ENCODE measurements at places on chromosomes 6 and 20.

DNA sequence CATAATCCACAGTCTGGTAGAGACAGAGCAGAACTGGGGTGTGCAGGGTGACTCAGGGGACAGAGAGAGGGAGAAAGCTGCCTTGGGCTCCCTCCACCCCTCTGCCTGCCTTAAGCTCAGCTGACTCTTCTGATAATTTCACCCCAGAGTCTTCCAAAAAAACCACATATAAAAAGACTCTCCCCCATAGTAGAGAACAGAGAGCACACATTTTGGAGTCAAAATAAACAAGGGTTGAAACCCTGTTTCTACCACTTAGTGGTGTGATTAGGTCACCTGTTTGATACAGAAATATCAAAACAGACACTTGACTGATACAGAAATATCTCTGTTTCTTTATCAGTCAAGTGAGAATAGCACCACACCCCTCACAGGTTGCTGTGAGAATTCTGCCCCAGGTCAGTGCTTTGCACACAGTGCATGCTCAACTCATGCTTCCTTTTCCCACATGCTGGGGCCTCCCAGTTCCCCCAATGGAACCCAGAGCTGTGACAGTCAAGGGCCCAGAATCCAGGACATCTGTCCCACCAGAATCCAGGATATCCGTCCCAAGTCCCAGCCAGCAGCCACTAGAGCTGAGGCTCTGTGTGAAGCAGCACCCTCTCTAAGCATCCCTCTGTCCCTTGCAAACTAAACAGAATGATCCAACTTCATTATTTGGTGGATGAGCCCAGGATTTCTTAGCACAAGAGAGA, 1.2 kb downstream of the TREML2 start:
- H3K27ac ChIP-seq: peak overlapping the region; percentile 37
- no peak for DNase-seq
- H3K27me3 ChIP-seq: peaks cover 3% of the 10 kb centered on the region

DNA sequence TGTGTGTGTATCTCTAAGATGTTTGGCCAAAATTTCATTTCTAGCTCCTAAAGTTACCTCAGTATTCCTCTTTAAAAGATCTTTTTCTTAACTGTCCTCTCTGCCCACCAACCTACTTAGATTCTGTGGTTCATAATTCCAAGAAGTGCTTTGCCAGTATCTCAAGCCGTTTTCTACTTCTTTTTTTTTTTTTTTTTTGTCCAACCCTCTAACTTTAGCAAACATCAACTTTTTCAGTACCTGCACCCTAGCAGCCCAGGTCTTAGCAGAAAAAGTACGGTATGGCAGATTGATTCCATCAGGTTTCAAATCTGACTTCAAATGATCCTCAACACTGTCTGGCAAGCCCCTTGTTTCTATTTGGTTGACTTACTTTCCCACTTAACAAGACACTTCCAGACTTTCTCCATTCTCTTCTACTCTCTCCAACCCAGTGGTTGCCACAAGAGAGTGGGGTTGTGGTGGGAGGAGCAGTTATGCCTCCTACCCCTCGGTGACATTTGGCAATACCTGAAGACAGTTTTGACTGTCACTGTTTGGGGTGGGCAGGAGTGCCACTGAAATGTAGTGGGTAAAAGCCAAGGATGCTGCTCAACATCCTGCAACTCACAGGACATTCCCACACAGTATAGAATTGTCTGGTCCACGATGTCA, 10.8 kb upstream of the MAN1A1 start:
- no peaks in the 10 kb centered on the region for H3K27me3 ChIP-seq
- no peak overlapping the region for H3K27ac ChIP-seq
- peaks cover 5% of the 10 kb centered on the region for H3K36me3 ChIP-seq
- no peak overlapping the region for H3K4me3 ChIP-seq
- DNase-seq: no peak

DNA sequence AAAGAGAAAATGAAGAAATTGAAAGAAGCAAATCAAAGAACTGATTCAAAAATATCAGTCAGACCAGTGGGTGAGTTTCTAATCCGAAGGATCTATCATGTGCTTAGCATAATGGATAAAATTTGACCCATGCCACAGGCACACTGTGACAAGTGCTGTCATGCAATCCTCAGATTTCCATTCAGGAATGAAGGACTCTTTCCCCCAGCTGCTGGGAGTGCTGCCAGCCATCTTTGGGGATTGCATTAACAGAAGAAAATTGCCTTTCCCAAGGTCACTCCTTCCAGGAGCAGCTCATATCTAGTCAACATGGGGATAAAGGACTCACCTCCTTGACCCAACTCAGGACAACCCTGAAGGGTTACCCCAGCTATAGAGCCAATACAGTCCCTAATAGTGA, 316.7 kb upstream of the TBX18 start:
- peaks cover 5% of the 10 kb centered on the region for H3K4me1 ChIP-seq
- H3K27ac ChIP-seq: no peak overlapping the region
- H3K4me3 ChIP-seq: no peak overlapping the region
- DNase-seq: no peak

- H3K36me3 ChIP-seq: peaks cover 7% of the 10 kb centered on the region
- H3K27me3 ChIP-seq: peaks cover 2% of the 10 kb centered on the region
- H3K27ac ChIP-seq: no peak overlapping the region
- peak; percentile 64 for DNase-seq
- H3K4me1 ChIP-seq: peaks cover 6% of the 10 kb centered on the region
Measured at GRCh38 chr6:29834564-29835436, 7.2 kb downstream of the HLA-G start.

GRCh38 chr20:47003223-47003622, 108.6 kb downstream of the EYA2 start:
- H3K27ac ChIP-seq: no peak overlapping the region
- no peak for DNase-seq
- H3K36me3 ChIP-seq: no peaks in the 10 kb centered on the region
- H3K4me3 ChIP-seq: no peak overlapping the region
- H3K27me3 ChIP-seq: peaks cover 4% of the 10 kb centered on the region
- peaks cover 7% of the 10 kb centered on the region for H3K4me1 ChIP-seq

GRCh38 chr20:21521596-21522480, 8.0 kb upstream of the NKX2-2 start:
- no peaks in the 10 kb centered on the region for H3K36me3 ChIP-seq
- no peak overlapping the region for H3K27ac ChIP-seq
- peaks cover 42% of the 10 kb centered on the region for H3K27me3 ChIP-seq
- H3K4me3 ChIP-seq: no peak overlapping the region

All from endothelial cell (in vitro differentiated cells).